ENCODE measurements at places on chromosomes 4 and X.

DNA sequence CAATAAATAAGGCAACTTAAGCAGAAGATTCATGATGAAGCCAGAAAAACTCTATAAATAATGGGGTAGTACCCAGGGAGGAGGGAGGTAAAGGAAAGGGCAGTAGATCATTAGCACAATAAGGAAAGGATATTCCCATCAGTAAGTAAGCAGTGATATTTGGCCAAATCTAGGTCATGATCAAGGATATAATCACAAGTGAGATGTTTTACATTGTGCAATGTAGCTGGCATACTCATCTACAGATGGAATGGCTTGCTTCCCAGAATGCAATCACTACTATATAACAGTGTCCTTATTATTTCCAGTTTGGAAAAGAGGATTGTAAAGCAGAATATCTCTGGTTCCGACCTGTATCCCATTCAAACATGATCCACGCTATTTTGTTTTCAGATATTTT lies 483.4 kb downstream of the RPA4 start:
- DNase-seq, result no peak

- no peak for DNase-seq
These were observed 36.7 kb upstream of the RPS6KA6 start for GRCh38 chrX:84224741-84225140.

- DNase-seq, result no peak
These were observed 210.2 kb downstream of the ANTXR2 start for GRCh38 chr4:79862821-79863220.

- no peak for DNase-seq
These were observed 90.9 kb downstream of the COMMD8 start for GRCh38 chr4:47372561-47372960.

GRCh38 chr4:3805731-3806130 lies 39.5 kb downstream of the ADRA2C start:
- DNase-seq, result no peak

Data from cortex of kidney (tissue), 1 donor.